ENCODE measurements at places on chromosomes 5 and 9. TPM values are rescaled to one million over a fixed set of nuclear protein-coding genes. Genes with fewer than 3 reads are reported as not detected.
A peak's percentile ranks its signal among the peaks of the same experiment; 100 is the strongest.

Gene HOMER1
- 9.5 TPM for total RNA-seq

Gene WNT8A
- not detected for total RNA-seq

Gene GLRA1
- total RNA-seq, result not detected

DNA sequence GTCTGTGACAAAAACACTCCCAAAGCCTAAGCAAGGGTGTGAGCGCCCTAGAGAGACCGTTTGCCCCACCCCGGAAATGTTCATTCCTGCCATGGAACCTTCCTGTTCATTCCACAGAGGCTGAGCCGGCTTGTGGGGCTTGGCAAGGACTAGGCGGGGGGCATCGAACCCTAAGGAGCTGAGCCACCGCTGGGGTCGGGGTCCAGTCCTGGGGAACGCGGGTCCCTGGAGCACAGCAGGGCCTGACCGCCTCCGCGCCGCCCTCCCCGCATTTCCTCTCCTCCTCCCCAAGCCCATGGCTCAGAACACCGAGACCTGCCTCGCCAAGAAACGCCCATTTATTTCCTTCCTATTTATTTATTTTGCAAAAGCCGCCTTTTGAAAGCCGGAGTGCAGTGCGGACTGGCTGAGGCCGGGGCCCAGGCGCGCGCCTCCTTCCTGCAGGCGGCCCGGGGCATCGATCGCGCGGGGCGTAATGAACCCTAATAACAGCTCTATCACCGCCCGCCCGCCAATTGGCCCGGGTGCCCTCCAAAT lies 228.9 kb upstream of the IRX4 start:
- DNase-seq, result no peak

- no peak for DNase-seq
These were observed 87.3 kb downstream of the CDKN2A start for GRCh38 chr9:21906881-21907280.

GRCh38 chr9:137396227-137396626 lies 26.7 kb downstream of the EXD3 start:
- no peak for DNase-seq

DNA sequence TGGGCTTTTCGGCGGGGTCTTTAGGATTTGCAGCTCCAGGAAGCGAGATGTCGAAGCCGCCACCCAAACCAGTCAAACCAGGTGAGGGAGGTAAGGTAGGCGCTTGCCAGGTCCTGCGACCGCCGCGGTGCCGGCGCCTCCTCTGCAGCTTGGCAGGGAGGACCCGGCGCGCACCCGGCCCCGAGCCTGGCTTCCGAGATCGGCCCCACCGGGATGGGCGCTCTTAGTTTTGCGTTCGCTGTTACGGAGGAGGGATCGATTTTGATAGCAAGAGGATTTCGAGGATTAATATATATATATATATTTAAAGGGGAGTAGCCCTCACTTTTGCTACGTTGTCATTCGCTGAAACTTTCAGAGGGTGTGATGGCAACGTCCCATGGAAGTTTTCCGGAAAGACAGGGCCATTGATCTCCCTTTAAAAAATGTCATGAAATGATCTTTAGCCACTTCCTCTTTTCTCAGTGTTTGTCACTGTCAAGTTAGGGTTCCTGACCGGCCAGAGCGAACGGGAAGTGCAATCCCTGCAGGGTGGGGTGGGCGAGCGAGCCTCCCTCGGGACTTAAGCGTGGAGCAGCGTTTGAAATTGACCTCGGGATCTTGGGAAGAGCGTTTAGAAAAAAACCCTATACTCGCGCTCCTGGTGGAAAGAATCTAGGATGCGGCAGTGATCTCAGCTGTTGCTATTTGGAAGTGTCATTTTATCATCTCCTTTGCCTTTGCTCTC lies 495 bp downstream of the OSTF1 start:
- DNase-seq, result peak; percentile 51

DNA sequence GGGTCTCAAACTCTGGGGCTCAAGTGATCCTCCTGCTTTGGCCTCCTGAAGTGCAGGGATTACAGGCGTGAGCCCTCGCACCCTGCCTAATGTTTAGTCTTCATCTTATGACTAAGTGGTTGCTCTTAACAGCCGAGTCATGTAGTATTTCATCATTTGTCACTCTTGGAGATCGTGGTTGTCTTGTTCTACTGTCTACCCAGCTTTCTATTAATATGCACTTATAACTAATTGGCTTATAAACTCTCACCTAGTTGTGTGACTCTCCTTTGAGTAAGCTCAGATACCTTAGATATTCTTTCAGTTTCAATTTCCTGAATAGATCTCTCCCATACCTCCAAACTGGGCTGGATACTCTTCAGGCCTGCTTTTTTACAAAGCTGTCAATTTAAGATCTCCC lies 19.9 kb downstream of the SLC44A1 start:
- DNase-seq, result no peak

- DNase-seq, result peak; percentile 83
These were observed 21.1 kb upstream of the LVRN start for GRCh38 chr5:115941051-115941675.

DNA sequence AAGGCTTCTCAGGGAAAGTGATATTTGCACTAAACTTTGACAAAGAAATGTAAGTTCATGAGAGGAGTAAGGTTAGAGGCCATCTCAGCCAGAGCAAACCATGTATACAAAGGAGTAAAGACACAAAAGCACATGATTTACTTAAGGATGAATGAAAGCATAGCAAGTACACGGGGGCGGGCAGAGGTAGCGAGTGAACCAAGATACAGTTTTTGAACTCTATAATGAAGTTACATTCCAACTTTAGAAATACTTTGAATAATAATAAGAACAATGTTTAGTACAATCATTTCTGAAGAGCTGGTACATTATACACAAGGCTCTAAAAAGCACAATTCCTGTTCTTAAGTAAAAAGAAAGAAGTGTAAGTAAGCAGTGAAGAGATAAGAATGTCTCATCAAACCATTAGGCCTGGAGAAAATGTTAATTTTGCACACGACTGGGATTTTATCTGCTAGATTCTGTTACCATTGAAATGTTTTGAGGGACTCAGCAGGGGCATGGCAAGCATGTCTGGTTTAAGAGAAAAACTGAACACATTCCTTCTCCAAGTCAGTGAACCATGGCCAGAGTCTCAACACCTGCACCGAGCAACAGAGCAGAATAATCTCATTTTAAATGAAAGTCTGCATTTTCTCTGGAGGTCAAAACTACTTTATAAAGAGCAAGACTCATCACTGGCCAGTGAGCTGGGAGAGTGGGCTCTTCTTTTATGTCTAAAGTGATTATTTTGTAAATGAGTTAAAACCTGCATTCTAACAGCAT lies 147.6 kb upstream of the TRPM3 start:
- no peak for DNase-seq

Data from HT1080 (cell line).